Large intestine (tissue), 12 donors: ENCODE measurements at places on chromosomes 5 and 9. TPM values are rescaled to one million over a fixed set of nuclear protein-coding genes. Genes with fewer than 3 reads are reported as not detected.
A peak's percentile ranks its signal among the peaks of the same experiment; 100 is the strongest.

DNA sequence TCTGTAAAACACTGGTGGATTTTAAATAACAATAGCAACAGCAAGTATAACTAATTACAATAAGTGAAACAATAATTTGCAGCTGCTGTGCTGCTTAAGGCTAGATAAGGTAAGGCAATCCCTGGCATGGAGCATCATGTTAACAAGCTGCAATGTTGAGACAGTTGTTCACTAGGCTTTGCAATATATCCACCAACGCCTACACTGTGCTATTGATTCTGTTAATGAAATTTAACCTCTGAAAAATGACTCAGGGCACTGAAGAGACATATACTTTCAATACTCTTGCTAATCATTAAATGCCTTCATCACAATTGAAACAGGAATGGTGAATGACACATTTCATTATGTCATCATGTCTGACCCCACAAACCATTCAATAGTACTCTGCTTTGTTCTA is 255.0 kb downstream of the EFNA5 start:
- H3K36me3 ChIP-seq: no peaks in the 10 kb centered on the region
- H3K27ac ChIP-seq: no peak overlapping the region
- no peak overlapping the region for H3K4me3 ChIP-seq
- no peaks in the 10 kb centered on the region for H3K4me1 ChIP-seq

- no peak overlapping the region for H3K4me3 ChIP-seq
- peaks cover 31% of the 10 kb centered on the region for H3K36me3 ChIP-seq
- no peak for DNase-seq
- no peak overlapping the region for H3K27ac ChIP-seq
Measured at GRCh38 chr5:1824109-1824821, 23.1 kb downstream of the NDUFS6 start.

- H3K27me3 ChIP-seq: no peaks in the 10 kb centered on the region
- no peak for DNase-seq
- no peak overlapping the region for H3K27ac ChIP-seq
- H3K36me3 ChIP-seq: no peaks in the 10 kb centered on the region
- H3K4me1 ChIP-seq: no peaks in the 10 kb centered on the region
- H3K4me3 ChIP-seq: no peak overlapping the region
Measured at GRCh38 chr9:83401328-83401900, 136.8 kb downstream of the FRMD3 start.

DNA sequence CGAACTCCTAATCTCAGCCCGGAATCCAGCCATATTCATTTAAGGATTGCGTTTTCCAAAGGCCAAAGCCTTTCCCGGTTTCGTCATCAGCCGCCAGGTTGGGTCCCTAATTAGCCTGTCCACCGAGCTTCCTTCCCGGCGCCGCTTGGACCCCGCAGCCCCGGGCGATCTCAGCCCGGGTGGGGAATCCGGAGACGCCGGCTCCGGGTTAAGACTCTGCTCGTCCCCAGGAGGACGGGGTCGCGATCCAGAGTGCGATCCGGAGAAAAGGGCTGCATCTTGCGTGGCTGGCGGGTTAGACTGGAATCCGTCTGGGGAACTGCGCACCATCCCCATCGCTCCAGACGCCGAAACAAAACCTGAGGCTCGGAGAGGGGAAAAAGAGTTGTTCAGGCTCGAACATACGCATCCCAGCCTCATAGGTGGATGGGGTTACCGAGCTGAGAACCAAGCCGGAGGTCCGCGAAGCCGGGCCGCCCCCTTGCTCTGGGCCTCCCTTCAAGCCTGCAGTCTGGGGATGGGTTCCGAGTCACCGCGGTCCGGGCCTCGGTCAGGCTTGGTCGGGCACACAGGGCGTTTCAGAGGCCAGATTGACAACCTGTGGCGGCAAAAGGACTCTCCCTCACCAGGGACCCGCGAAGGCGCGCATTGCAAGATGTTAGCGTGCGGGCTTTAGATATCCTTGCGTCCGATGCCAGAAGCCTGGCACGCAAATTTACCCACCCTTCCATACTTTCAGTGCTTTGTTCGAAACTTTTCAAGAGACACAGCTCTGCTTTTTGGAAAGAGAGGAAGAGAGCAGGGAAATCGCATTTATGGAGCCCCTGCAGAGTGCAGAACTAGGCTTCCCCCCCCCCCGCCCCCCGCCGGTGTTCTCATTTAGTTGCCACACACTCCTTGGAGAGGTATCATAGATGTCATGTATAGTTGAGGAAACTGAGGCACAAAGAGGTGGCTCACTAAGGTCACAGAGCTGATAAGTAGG is 7.9 kb downstream of the MSX2 start:
- DNase-seq: peak; percentile 3
- peaks cover 80% of the 10 kb centered on the region for H3K27me3 ChIP-seq
- peaks cover 5% of the 10 kb centered on the region for H3K36me3 ChIP-seq
- H3K27ac ChIP-seq: no peak overlapping the region
- H3K4me1 ChIP-seq: peaks cover 3% of the 10 kb centered on the region

DNA sequence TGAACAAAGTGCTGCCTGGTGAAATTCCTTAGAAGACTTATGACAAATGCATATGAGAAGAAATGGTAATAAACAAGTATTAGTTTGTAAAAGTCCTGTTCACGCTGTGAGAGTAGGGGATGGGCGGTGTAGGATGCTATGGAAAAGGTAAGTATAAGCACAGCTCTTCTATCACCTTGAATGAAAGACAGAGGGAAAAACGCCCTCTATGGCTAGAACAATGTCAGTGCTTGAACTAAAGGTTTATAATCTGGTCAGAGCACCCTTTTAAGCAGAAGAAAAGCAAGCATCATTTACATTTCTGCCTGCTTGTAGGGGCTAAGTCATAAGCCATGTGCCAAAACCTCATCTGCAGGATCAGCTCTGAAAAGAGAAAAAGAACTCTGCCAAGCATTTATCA is 115.2 kb downstream of the LHFPL2 start:
- DNase-seq: no peak
- H3K27me3 ChIP-seq: no peaks in the 10 kb centered on the region
- H3K36me3 ChIP-seq: no peaks in the 10 kb centered on the region
- H3K4me3 ChIP-seq: no peak overlapping the region

CERCAM gene
- polyA plus RNA-seq: 19.9 TPM
